ENCODE measurements at places on chromosomes 12 and 14. TPM values are rescaled to one million over a fixed set of nuclear protein-coding genes. Genes with fewer than 3 reads are reported as not detected.

Gene IFNG-AS1
- not detected for total RNA-seq

GRCh38 chr12:120764816-120765215 is 39.2 kb downstream of the ACADS start:
- H3K4me1 ChIP-seq = no peaks in the 10 kb centered on the region
- no peaks in the 10 kb centered on the region for H3K27me3 ChIP-seq
- peaks cover 68% of the 10 kb centered on the region for H3K36me3 ChIP-seq
- H3K4me3 ChIP-seq = no peak overlapping the region

GRCh38 chr14:89424241-89424640 is 7.2 kb upstream of the FOXN3 start:
- no peaks in the 10 kb centered on the region for H3K27me3 ChIP-seq
- H3K36me3 ChIP-seq = no peaks in the 10 kb centered on the region
- H3K4me3 ChIP-seq = no peak overlapping the region
- no peak overlapping the region for H3K27ac ChIP-seq
- no peaks in the 10 kb centered on the region for H3K4me1 ChIP-seq
- DNase-seq = no peak

DNA sequence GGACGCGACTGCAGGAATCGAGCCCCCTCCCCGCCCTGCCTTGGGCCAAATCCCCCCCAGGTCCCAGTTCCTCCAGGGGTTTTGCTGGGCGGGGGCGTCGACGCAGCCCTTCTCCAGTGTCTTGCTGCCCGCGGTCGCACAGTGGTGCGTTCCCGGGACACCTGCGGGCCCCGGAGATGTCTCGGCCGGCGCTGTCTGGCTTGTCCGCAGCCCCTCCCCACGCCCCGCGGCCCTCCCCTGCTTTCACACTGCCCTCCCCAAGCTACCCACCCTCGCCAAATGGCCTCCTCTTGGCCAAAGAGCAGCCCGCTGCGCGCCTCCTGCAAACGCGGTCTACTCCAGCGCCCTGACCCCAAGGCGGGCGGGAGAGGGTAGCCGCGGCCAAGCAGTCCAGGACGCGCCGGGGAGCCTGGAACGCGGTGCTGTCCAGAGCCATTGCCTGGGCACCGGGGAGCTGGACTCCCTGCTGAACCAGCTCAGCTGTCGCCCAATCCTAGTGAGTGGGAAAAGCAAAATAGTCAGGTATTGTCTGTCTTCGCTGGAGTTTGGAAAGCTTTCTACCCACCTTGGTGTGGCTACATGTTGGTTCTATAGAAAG is 122.0 kb downstream of the AACS start:
- peaks cover 81% of the 10 kb centered on the region for H3K27me3 ChIP-seq
- H3K4me3 ChIP-seq = peak overlapping the region; percentile 70
- H3K27ac ChIP-seq = no peak overlapping the region
- DNase-seq = peak; percentile 83

Gene TMX1
- total RNA-seq = 40.7 TPM

Data from endodermal cell (in vitro differentiated cells).